ENCODE measurements at places on chromosomes 1 and 21. TPM values are rescaled to one million over a fixed set of nuclear protein-coding genes. Genes with fewer than 3 reads are reported as not detected.

The SLC35F3 gene
- total RNA-seq: not detected

The ATP6V1G3 gene
- total RNA-seq: not detected

The RNU1-1 gene
- total RNA-seq: under 0.01 TPM

The MFAP2 gene
- total RNA-seq: 85.2 TPM

The HTR6 gene
- total RNA-seq: not detected

The KRTAP7-1 gene
- total RNA-seq: not detected

The PLCH2 gene
- not detected for total RNA-seq

The LCE1E gene
- not detected for total RNA-seq

The KCNE2 gene
- total RNA-seq: not detected

The OPRD1 gene
- total RNA-seq: not detected

The SDHB gene
- 46.2 TPM for total RNA-seq

The STYXL2 gene
- not detected for total RNA-seq

The KRTAP12-2 gene
- not detected for total RNA-seq

The GBP6 gene
- total RNA-seq: not detected

The HSPA6 gene
- not detected for total RNA-seq

The HHAT gene
- total RNA-seq: 4.6 TPM

The CSTB gene
- total RNA-seq: 21.5 TPM

The S100A7A gene
- total RNA-seq: not detected

The DENND1B gene
- total RNA-seq: 1.1 TPM

The TRAF3IP3 gene
- not detected for total RNA-seq

The NBPF4 gene
- not detected for total RNA-seq

The TNFRSF25 gene
- 3.9 TPM for total RNA-seq
